ENCODE measurements at places on chromosomes 5 and 9. TPM values are rescaled to one million over a fixed set of nuclear protein-coding genes. Genes with fewer than 3 reads are reported as not detected.

- H3K4me3 ChIP-seq: no peak overlapping the region
- DNase-seq: no peak
- peaks cover 31% of the 10 kb centered on the region for H3K4me1 ChIP-seq
- H3K36me3 ChIP-seq: no peaks in the 10 kb centered on the region
- peaks cover 5% of the 10 kb centered on the region for H3K27me3 ChIP-seq
- H3K27ac ChIP-seq: no peak overlapping the region
Measured at GRCh38 chr5:73116506-73116905, 3.9 kb upstream of the TMEM171 start.

DNA sequence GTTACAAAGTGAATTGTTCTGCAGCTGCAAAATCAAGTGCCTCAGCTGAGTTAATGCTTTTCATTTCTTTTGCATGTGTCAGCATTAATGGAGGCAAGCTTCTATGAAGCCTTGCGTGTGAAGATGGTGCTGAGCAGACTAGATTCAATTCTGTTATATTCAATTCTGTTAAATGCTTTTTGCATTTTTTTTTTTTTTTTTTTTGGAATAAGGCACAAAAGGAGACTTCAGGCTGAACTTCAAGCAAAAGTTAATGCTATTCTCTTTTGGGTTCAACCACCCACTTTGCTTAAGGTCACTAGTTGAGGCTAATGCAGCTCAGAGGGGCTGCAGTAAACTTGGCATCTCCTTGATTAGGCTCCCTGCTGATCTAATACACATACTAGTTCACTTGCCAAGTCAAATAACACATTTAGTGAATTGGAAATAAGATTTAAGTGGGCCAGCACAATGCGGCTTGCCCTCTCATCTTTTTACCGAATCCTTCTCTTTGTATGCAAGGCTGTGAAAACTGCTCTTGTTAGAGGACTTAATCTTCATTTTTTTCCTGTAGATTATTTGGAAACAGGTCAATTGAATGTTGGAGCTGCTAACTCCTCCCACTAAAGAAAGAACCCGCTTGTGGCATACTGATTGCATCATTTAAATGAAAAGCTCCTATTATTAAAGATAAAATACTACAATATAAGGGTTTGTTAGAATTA, 1020.2 kb downstream of the NR2F1-AS1 start:
- no peaks in the 10 kb centered on the region for H3K27me3 ChIP-seq
- no peaks in the 10 kb centered on the region for H3K36me3 ChIP-seq
- DNase-seq: peak; percentile 91
- H3K4me1 ChIP-seq: peaks cover 30% of the 10 kb centered on the region

DNA sequence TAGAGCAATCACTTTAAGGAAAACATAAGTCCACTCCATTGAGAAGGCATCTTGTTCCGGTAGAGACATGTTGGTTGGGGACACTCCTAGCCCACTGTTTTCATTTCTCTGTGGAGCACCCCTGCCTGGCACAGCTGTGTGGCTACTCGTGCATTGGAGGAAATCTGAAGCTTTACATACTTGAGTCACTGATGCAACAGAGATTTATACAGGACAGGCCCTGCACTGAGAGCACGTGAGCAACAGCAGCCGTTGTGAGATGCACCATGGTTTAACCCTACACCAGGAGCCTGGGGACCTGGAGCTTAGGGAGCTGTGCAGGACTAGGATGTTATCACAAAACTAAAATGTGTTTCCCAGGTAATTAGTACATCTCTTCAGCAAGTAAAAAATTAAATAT, 230.7 kb upstream of the IRX1 start:
- H3K4me3 ChIP-seq: no peak overlapping the region
- DNase-seq: no peak
- no peaks in the 10 kb centered on the region for H3K4me1 ChIP-seq
- H3K27me3 ChIP-seq: no peaks in the 10 kb centered on the region
- H3K36me3 ChIP-seq: no peaks in the 10 kb centered on the region
- no peak overlapping the region for H3K27ac ChIP-seq

DNA sequence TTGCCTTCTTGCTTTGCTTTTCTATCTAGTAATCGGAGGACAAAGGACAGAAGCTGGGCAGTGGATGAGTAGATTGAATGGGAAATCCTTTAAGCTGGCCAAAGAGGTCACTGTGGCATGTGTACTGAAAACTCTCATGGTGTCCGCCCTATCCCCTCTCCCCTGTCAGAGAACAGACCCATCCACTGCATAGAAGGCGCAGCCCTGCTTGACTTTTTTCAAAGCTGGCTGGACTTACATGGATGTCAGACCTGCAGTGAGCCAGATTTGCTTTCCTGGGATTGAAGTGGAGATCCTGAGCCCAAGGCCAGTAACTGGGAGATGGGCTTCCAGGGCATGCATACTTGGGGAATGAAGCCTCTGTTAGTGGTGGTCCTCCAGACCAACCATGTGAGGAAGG, 329.5 kb downstream of the TRPM3 start:
- H3K36me3 ChIP-seq: no peaks in the 10 kb centered on the region
- no peak overlapping the region for H3K4me3 ChIP-seq
- DNase-seq: no peak
- H3K27me3 ChIP-seq: no peaks in the 10 kb centered on the region
- H3K27ac ChIP-seq: no peak overlapping the region
- no peaks in the 10 kb centered on the region for H3K4me1 ChIP-seq

- no peaks in the 10 kb centered on the region for H3K27me3 ChIP-seq
- H3K4me3 ChIP-seq: no peak overlapping the region
- H3K36me3 ChIP-seq: no peaks in the 10 kb centered on the region
- H3K27ac ChIP-seq: no peak overlapping the region
- no peak for DNase-seq
- H3K4me1 ChIP-seq: no peaks in the 10 kb centered on the region
Measured at GRCh38 chr5:4405614-4406219, 734.4 kb upstream of the ADAMTS16 start.

- H3K4me3 ChIP-seq: no peak overlapping the region
- no peak for DNase-seq
- H3K27ac ChIP-seq: no peak overlapping the region
- no peaks in the 10 kb centered on the region for H3K36me3 ChIP-seq
- no peaks in the 10 kb centered on the region for H3K27me3 ChIP-seq
- H3K4me1 ChIP-seq: no peaks in the 10 kb centered on the region
Measured at GRCh38 chr9:118503236-118503635, 799.0 kb downstream of the TLR4 start.

DNA sequence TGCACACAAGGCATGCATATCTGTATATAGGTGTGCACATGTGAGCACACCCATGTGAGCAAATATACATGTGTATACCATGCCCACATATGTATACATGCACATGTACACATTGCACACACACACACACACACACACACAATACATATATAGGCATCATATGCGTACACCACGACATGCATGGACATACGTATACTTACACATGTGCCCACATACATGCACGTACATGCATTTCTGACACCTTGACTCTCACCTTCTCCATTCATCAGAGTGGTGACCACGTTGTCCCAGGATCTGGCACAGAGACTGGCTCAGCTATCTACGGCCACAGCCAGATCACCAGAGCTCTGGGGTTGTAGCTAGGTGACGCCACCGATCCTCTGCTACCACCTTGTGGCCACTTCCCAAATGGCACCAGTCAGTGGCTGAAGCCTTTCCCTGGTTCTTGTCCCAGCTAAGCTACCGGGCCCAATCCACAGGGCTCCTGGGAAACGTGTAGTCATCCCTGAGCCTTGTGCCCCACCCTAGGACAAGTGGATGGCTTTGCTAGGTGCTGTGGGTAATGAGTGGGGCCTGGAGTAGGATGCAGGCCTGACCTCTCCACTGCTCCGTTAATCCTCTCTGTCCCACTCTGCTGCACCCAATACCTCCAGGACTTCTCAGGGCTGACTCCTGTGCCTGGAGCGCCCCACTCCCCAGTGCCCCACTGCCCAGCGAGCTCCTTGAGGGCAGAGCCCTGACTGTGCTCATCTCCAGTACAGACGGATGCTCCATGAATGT, 194.4 kb downstream of the RGS3 start:
- H3K27me3 ChIP-seq: peaks cover 6% of the 10 kb centered on the region
- peak; percentile 51 for DNase-seq
- peaks cover 15% of the 10 kb centered on the region for H3K4me1 ChIP-seq
- H3K36me3 ChIP-seq: no peaks in the 10 kb centered on the region
- no peak overlapping the region for H3K4me3 ChIP-seq

- no peaks in the 10 kb centered on the region for H3K36me3 ChIP-seq
- H3K27me3 ChIP-seq: no peaks in the 10 kb centered on the region
- H3K4me3 ChIP-seq: no peak overlapping the region
- H3K4me1 ChIP-seq: peaks cover 19% of the 10 kb centered on the region
- DNase-seq: peak; percentile 67
Measured at GRCh38 chr9:70439991-70440706, 25.7 kb upstream of the KLF9 start.

GRCh38 chr5:55657443-55657842, 54.7 kb downstream of the SLC38A9 start:
- H3K4me3 ChIP-seq: no peak overlapping the region
- no peaks in the 10 kb centered on the region for H3K27me3 ChIP-seq
- no peak overlapping the region for H3K27ac ChIP-seq
- DNase-seq: no peak
- H3K4me1 ChIP-seq: no peaks in the 10 kb centered on the region
- peaks cover 2% of the 10 kb centered on the region for H3K36me3 ChIP-seq

GRCh38 chr5:44246986-44247385, 142.2 kb downstream of the FGF10 start:
- DNase-seq: peak; percentile 2
- H3K36me3 ChIP-seq: no peaks in the 10 kb centered on the region
- H3K4me1 ChIP-seq: no peaks in the 10 kb centered on the region

GRCh38 chr5:69024241-69024651, 69.6 kb upstream of the SLC30A5 start:
- H3K36me3 ChIP-seq: no peaks in the 10 kb centered on the region
- H3K4me1 ChIP-seq: no peaks in the 10 kb centered on the region
- H3K27ac ChIP-seq: no peak overlapping the region
- H3K4me3 ChIP-seq: no peak overlapping the region
- peak; percentile 5 for DNase-seq

GRCh38 chr5:52692606-52693005, 95.1 kb upstream of the ITGA1 start:
- H3K27me3 ChIP-seq: no peaks in the 10 kb centered on the region
- no peak overlapping the region for H3K4me3 ChIP-seq
- H3K27ac ChIP-seq: peak overlapping the region; percentile 61
- H3K4me1 ChIP-seq: peaks cover 18% of the 10 kb centered on the region
- no peaks in the 10 kb centered on the region for H3K36me3 ChIP-seq
- no peak for DNase-seq

DNA sequence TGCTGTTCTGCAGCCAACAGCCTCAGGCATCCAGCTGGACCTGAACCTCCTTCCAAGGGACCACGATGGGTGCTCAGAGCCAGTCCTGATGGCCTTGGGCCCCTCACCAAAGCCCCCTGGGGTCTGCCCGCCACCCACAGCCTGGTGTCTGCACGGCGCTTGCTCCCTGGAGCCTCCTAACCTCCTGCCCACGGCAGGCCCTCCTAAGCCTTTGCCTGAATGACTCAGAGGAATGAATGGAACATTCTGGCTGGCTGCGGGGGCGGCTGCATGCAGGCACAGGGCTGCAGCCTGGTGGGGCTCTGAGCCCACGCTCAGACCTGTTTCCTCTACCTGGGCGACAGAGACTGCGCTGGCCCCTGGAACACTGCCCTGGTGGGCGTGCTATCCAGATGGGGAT, 6.9 kb downstream of the SOHLH1 start:
- H3K27me3 ChIP-seq: no peaks in the 10 kb centered on the region
- H3K4me3 ChIP-seq: no peak overlapping the region
- no peaks in the 10 kb centered on the region for H3K4me1 ChIP-seq

- no peak overlapping the region for H3K27ac ChIP-seq
- H3K4me1 ChIP-seq: no peaks in the 10 kb centered on the region
- no peak overlapping the region for H3K4me3 ChIP-seq
- H3K36me3 ChIP-seq: no peaks in the 10 kb centered on the region
- H3K27me3 ChIP-seq: peaks cover 3% of the 10 kb centered on the region
Measured at GRCh38 chr9:114086607-114087006, 8.5 kb upstream of the AMBP start.

GRCh38 chr9:29625292-29625731, 2052.0 kb upstream of the C9orf72 start:
- H3K4me1 ChIP-seq: no peaks in the 10 kb centered on the region
- no peak overlapping the region for H3K4me3 ChIP-seq
- DNase-seq: peak; percentile 56
- H3K36me3 ChIP-seq: no peaks in the 10 kb centered on the region
- no peak overlapping the region for H3K27ac ChIP-seq
- H3K27me3 ChIP-seq: no peaks in the 10 kb centered on the region

DNA sequence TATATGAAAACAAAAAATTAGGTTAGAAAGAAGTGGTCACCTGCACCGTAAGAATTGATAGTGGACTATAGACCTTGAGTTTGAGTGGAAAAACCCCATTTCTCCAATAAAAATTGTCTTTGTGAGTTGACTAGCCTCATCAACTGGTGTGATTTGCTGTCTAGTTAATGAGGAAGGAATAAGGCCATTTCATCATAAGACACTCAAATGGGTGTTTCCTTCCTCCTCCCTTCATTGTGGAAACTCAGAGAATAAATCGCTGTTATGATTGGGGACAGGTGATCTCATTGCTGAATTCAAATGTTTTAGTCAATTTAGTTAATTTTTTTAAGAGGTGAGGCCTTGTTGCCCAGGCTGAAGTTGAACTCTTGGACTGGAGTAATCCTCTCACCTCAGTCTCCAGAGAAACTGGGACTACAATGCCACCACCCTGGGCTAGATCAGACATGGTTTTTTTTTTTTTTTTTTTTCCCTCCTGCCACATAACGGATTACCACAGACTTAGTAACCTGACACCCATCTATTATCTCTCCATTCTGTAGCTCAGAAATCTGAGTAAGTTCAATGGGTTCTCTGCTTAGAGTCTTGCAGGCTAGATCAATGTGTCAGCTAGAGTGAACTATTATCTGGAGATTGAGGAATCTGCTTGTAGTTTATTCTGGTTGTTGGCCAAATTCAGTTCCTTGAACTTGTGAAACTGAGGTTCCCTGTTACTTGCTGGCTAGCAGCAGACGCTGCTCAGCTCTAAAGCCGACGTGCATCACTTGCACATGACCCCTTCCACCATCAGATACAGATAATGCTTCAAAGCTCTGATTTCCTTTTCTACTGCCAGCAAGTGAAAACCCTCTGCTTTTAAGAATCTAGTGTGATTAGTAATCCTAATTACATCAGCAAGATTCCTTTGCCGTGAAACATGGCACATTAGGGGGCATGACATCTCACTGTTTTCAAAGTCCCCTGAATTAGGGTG, 663.8 kb upstream of the CDH9 start:
- peaks cover 16% of the 10 kb centered on the region for H3K4me1 ChIP-seq
- H3K27ac ChIP-seq: peak overlapping the region; percentile 66
- DNase-seq: peak; percentile 81

TTC16 gene
- not detected for total RNA-seq

ANP32B gene
- total RNA-seq: 78.3 TPM

TNC gene
- 1,099 TPM for total RNA-seq

PHF24 gene
- 0.16 TPM for total RNA-seq

SLC6A3 gene
- total RNA-seq: 0.07 TPM

SLC25A2 gene
- total RNA-seq: 0.25 TPM

DENND1A gene
- 13.1 TPM for total RNA-seq

PRXL2C gene
- 12.2 TPM for total RNA-seq

Data from astrocyte (in vitro differentiated cells and primary cell).